Esophagus squamous epithelium (tissue), 5 donors: ENCODE measurements at places on chromosomes 11 and 22. TPM values are rescaled to one million over a fixed set of nuclear protein-coding genes. Genes with fewer than 3 reads are reported as not detected.

- no peak overlapping the region for H3K4me3 ChIP-seq
- no peaks in the 10 kb centered on the region for H3K36me3 ChIP-seq
- DNase-seq, result no peak
- no peaks in the 10 kb centered on the region for H3K27me3 ChIP-seq
These were observed 49.6 kb downstream of the CNTF start for GRCh38 chr11:58671983-58672633.

DNA sequence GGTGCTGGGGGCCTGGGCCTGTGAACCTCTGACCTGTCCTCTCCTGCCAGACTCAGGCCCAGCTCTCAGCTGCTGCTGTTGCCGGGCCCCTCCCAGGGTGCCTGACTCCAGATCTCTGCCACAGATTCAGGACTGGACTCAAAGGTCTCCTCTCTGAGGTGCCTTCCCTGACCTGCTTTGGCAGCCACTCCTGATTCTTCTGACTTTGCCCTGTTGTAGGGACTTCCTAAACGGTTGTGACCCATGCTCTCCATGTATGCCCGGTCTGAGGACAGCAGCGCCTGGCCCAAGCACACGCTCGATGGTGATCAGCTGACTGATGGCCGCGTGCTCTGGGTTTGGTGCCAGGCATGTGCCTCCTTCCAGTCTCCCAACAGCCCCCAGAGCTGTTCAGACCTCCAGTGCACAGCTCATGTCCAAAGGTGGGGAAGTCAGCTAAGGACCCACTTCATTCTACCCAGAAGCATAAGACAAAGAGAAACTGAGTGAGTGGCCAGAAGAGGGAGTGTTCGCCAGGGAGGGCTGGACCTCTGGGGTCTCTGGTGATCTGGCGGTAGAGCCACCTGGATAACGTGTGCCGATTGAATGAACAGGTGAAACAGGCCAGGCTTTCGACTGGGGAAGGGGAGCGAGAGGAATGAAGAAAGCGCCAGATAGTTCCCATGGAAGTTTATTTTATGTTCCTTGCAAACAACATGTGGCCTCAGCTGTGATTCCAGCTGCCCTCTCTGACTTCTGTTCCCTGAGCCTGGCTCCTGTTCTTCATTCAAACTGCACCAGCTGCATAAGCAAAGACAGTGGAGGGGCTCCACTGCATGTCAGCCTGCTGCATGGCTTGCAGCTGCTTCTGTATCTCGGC, 8.1 kb upstream of the TOP3B start:
- no peak for DNase-seq
- H3K4me3 ChIP-seq, result no peak overlapping the region
- no peak overlapping the region for H3K27ac ChIP-seq
- no peaks in the 10 kb centered on the region for H3K4me1 ChIP-seq
- no peaks in the 10 kb centered on the region for H3K27me3 ChIP-seq

DNA sequence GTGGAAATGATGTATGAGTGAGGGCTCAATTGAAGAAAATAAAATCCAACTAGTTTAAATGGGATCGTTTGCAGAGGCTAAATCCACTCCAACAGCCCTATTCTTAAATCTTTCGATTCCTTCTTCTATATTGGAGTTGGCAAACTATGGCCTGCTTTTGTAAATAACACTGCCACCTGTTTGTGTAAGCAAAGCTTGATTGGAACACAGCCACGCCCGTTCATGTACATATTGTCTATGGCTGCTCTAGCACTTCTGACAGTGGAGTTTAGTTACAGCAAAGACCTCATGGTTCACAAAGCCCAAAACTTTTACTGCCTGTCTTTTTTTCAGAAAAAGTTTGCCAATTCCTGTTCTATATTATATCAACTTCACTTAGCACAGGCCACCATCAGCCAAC, 40.6 kb upstream of the RCN1 start:
- no peaks in the 10 kb centered on the region for H3K36me3 ChIP-seq
- no peaks in the 10 kb centered on the region for H3K4me1 ChIP-seq
- DNase-seq, result no peak
- H3K27ac ChIP-seq, result no peak overlapping the region
- no peaks in the 10 kb centered on the region for H3K27me3 ChIP-seq

GRCh38 chr11:44627911-44628729, 62.7 kb downstream of the CD82 start:
- no peaks in the 10 kb centered on the region for H3K36me3 ChIP-seq
- no peaks in the 10 kb centered on the region for H3K27me3 ChIP-seq
- H3K27ac ChIP-seq, result peak overlapping the region; percentile 53
- peaks cover 31% of the 10 kb centered on the region for H3K4me1 ChIP-seq
- no peak for DNase-seq
- H3K4me3 ChIP-seq, result no peak overlapping the region

DNA sequence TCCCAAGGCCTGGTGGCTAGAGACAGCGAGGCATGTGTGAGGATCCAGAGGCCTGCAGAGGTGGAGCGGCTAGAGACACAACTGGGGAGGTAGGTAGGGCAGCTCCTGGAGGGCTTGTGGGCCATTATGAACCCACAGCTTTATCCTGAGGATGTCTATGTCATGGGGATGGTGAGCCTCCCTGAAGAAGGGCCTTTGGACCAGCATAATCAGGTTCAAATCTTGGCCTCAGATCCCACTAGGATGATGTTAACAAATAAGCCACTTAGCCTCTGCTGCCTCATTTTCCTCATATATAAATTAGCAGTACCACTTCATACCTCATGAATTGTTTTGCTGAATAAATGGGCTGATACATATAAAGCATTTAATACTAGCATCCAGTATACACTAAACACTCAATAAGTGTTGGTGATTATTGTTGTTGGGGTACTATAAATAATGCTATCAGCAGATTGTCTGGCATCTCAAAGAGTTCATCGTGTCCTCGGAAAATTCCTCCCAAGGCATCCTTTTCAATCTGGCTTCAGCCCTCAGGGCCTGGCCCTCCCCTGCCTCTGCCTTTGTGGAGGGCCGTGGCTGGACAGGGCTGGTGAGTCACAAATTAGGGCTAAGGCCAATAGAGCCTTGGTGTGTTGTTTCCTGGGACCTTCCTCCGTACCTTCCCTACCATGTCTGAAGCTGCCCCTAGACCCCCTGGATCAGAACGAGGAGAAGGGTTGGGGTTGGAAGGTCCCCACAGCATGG, 30.9 kb upstream of the LRRC32 start:
- peaks cover 4% of the 10 kb centered on the region for H3K27me3 ChIP-seq
- H3K36me3 ChIP-seq, result no peaks in the 10 kb centered on the region
- no peak for DNase-seq
- H3K4me3 ChIP-seq, result no peak overlapping the region
- no peak overlapping the region for H3K27ac ChIP-seq

GRCh38 chr22:43387815-43388214, 24.0 kb upstream of the MPPED1 start:
- H3K36me3 ChIP-seq, result no peaks in the 10 kb centered on the region
- H3K27ac ChIP-seq, result no peak overlapping the region
- H3K4me3 ChIP-seq, result no peak overlapping the region
- H3K4me1 ChIP-seq, result no peaks in the 10 kb centered on the region
- DNase-seq, result no peak
- H3K27me3 ChIP-seq, result no peaks in the 10 kb centered on the region

DNA sequence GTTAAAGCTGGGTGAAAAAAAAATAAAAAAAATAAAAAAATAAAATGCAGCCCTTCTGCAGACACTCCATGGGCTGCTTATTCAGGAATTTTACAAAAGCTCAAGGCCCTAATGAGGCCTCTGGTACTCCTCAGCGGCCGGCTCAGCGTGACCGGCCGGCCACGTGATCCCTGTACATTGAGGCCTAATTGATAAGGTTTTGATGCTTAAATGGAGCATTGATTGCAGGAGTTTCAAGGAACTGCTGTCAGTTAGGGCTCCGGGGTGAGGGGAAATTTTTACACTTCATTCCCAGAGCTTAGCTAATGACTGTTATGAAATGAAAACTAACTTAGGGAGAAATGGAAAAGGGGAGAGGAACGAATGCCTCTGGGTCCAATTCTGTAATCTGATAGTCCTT, 368.8 kb upstream of the KIRREL3 start:
- H3K4me3 ChIP-seq, result no peak overlapping the region
- no peaks in the 10 kb centered on the region for H3K4me1 ChIP-seq
- H3K27ac ChIP-seq, result no peak overlapping the region
- DNase-seq, result no peak
- no peaks in the 10 kb centered on the region for H3K27me3 ChIP-seq
- no peaks in the 10 kb centered on the region for H3K36me3 ChIP-seq

GRCh38 chr11:116938471-116939070, 101.1 kb upstream of the APOA1 start:
- no peaks in the 10 kb centered on the region for H3K4me1 ChIP-seq
- no peak overlapping the region for H3K27ac ChIP-seq
- DNase-seq, result no peak

DNA sequence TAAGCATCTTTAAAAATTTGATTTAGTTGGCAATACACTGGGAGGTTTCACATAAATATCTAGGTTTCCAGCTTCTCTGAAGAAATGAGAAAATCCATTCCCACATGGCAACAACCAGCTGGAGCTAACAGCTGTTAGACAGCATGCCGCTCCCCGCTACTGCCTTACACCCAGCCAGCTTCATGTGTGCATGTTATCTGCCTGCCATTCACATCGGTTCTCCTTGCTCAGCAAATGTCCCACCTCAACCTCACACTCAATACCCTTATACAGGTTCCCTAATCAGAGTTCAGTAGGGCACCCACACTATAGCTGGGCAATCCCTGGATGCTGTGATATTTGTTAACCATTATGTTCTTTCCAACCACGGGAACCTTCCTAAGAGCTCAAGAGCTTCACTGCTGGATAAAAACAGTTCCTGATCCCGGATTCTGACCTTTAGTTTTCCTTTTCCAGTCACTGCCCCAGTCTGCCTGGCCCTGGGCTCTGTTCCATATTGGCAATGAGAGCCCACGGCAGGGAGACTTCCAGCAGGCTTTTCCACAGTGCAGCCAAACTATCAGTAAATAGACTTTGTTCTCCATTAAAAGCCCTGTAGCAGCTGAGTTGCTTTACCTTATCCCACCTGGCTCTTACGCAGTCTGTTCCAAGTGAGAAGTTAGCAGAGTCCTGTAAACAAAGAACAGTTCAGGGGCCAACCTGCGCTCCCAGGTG, 8.6 kb downstream of the RPUSD4 start:
- no peaks in the 10 kb centered on the region for H3K27me3 ChIP-seq
- no peak overlapping the region for H3K27ac ChIP-seq
- DNase-seq, result no peak
- H3K4me3 ChIP-seq, result no peak overlapping the region
- no peaks in the 10 kb centered on the region for H3K4me1 ChIP-seq

- no peak for DNase-seq
- H3K4me3 ChIP-seq, result no peak overlapping the region
- no peaks in the 10 kb centered on the region for H3K36me3 ChIP-seq
- peaks cover 27% of the 10 kb centered on the region for H3K4me1 ChIP-seq
These were observed 8.3 kb upstream of the DLAT start for GRCh38 chr11:112016765-112017376.

The RIMBP3B gene
- total RNA-seq, result not detected

The FKBP2 gene
- total RNA-seq, result 60.5 TPM

The MPZL3 gene
- total RNA-seq, result 17.4 TPM

The IL17REL gene
- not detected for total RNA-seq

The PKNOX2 gene
- total RNA-seq, result 1.1 TPM
